ENCODE measurements at places on chromosomes 5 and 9. TPM values are rescaled to one million over a fixed set of nuclear protein-coding genes. Genes with fewer than 3 reads are reported as not detected.

CRHBP gene
- polyA plus RNA-seq: not detected

MEGF10 gene
- polyA plus RNA-seq: not detected

FNIP1 gene
- polyA plus RNA-seq: 11.6 TPM

GADD45G gene
- polyA plus RNA-seq: not detected

FAM153A gene
- polyA plus RNA-seq: not detected

FAM78A gene
- 7.5 TPM for polyA plus RNA-seq

SARDH gene
- 0.08 TPM for polyA plus RNA-seq

CNTNAP3 gene
- polyA plus RNA-seq: not detected

EIF4EBP3 gene
- 15.4 TPM for polyA plus RNA-seq

ORM2 gene
- polyA plus RNA-seq: not detected

GPX8 gene
- polyA plus RNA-seq: not detected

CD180 gene
- 0.63 TPM for polyA plus RNA-seq
